Activated CD4-positive, alpha-beta T cell treated with anti-CD3 and anti-CD28 coated beads for 24 hours (primary cell): ENCODE measurements at places on chromosomes 4 and X.
A peak's percentile ranks its signal among the peaks of the same experiment; 100 is the strongest.

- DNase-seq = no peak
These were observed 149.5 kb downstream of the CCNG2 start for GRCh38 chr4:77306496-77306895.

- DNase-seq = no peak
These were observed 44.3 kb upstream of the PPP2R3B start for GRCh38 chrX:431056-431455.

GRCh38 chr4:102449751-102450352 lies 51.3 kb upstream of the NFKB1 start:
- peak; percentile 5 for DNase-seq

- no peak for DNase-seq
These were observed 53.2 kb upstream of the ABCG2 start for GRCh38 chr4:88211473-88212252.

GRCh38 chr4:118033148-118034052 lies 886 bp upstream of the NDST3 start:
- DNase-seq = no peak

DNA sequence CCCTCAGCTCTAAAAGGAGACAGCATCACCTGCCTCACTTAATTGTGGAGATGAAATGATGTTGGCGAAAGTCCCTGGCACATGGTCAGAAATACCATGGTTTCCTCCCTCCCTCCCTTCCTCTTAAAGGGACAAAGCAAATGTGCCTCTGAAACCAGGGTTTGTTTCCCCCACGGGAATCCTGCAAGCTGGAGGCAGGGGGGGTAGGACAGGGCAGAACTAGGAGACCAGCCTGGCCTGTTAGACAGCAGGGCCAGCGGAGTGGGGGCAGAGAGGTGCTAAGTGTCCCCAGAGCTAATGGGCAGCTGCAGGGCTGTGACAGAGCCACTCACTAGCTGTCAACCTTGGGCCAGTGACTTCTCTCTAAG lies 5.7 kb downstream of the RTL5 start:
- no peak for DNase-seq

GRCh38 chr4:83865417-83866150 lies 329.7 kb downstream of the GPAT3 start:
- DNase-seq = no peak

DNA sequence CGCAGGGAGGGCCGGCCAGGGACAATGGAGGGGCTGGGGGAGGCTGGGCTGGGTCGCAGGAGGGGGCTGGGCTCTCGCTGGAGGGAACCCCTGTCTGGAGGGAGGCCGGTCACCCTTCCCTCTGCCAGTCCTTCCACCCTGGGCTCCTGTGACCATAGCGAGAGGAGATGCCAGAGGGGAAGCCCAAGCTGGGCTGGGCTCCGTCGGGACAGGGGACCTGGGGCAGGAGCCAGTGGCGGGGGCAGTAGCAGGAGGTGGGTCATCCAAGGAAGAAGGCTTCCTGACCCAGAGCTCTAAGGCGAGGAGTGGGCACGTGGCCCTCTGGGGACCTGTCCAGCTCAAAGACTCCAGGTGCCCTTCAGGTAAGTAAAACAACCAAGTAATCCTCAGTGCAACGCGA lies 16.9 kb downstream of the CTAG1B start:
- no peak for DNase-seq

GRCh38 chr4:37609626-37610025 lies 76.5 kb downstream of the RELL1 start:
- DNase-seq = no peak

GRCh38 chrX:154478728-154479622 lies at the start of gene LAGE3:
Gene LAGE3 (minus strand): TSS chrX:154479281. CDS start chrX:154478915, 366 bp downstream.
- peak; percentile 91 for DNase-seq

DNA sequence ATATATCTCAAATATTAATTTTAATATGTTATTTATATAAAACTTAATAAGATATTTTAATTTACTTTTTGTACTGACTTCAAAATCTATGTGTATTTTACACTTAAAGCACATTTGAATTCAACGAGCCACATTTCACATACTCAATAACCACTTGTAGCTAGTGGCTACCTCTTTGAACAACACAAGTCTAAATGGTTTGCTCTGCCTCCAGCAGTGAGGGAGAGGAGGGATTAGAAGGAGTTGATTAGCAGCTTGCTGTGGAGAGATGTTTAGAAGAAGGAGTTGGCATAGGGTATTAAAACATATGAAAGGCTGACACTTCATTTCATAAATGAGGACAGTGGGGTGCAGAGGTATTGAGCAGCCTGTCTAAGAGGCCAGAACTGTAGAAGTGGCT lies 124.0 kb downstream of the ARHGAP24 start:
- no peak for DNase-seq

GRCh38 chrX:7220121-7220520 lies 72.2 kb upstream of the PUDP start:
- no peak for DNase-seq

DNA sequence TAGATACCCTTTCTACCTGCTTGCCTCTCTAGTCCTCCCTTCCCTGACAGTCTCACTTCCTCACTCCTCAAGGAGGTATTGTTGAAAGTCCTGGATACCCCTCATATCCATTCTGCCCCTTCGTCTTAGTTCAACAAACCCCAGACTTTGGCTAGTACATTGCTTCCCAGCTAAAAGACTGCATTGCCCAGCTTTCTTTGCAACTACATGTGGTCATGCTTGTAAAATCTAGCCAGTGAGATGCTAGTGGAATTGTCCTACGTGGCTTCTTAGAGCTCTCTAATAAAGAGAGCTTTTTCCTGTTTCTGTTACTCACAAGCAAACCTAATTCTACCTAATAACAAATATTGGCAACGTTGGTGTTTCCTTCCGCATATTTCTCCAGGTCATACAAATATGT lies 237.9 kb upstream of the PSAPL1 start:
- no peak for DNase-seq

DNA sequence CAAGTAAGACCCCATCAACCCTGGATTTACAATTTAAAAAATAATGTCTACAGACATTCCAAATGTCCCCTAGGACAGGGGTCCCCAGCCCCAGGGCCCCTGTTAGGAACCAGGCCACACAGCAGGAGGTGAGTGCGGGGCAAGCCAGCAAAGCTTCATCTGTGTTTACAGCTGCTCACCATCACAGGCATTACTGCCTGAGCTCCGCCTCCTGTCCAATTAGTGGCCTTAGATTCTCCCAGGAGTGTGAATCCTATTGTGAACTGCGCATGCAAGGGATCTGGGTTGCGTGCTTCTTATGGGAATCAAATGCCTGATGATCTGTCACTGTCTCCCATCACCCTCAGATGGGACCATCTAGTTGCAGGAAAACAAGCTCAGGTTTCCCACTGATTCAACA lies 146.1 kb downstream of the ATP10D start:
- DNase-seq = no peak

DNA sequence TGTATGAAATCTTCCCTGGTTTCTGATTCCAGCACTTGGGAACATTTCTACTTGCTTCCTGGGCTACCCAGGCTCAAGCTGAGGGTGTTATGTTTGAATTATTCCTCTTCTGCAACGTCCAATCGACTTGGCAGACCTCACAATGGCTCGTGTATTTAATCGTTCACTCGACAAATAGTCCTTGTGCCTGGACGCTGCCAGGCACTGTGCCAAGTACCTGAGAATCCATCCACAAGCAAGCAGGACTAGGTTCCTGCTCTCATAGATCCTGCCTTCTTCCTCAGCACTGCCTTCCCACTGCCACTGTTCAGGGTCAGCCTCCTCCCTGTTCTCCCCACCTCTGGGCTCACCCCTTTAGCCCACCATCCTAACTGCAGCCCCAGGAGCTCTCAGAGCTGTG lies 113.3 kb downstream of the EFNB1 start:
- DNase-seq = no peak

DNA sequence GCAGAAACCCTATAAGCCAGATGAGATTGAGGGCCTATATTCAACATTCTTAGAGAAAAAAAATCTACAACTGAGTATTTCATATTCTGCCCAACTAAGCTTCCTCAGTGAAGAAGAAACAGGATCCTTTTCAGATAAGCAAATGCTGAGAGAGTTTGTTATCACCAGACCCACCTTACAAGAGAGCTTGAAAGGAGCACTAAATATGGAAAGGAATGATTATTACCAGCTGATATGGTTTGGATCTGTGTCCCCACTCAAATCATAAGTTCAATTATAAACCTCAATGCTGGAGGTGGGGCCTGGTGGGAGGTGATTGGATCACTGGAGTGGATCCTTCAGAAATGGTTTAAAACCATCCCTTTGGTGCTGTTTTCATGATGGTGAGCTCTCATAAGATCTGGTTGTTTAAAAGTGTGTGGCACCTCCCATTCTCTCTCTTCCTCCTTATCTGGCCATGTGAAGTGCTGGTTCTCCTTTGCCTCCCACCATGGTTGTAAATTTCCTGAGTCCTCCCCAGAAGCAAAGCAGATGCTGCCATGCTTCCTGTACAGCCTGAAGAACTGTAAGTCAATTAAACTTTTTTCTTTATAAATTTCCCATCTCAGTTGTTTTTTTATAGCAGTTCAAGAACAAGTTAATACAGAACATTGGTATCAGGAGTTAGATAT lies 144.2 kb downstream of the MSN start:
- no peak for DNase-seq

GRCh38 chr4:172152284-172152683 lies 339.1 kb downstream of the GALNTL6 start:
- no peak for DNase-seq

DNA sequence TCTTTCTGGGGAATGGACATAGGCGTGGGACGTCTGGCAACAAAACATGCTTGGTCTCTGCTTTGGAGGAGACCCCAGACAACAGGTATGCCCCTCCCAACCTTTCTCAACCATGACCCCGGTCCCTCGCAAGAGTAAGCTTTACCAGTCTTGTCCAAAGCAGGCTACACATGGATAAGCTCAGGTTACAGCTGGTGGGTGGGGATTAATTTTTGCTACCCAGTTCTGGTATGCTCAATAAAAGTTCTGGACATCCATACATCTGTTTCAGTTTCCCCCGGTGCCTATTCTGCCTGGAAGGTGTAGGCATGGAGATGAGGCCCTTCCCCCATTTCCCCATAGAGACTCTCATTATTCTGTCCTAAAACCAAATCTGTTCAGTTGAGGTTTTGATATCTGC lies 54.5 kb upstream of the NOCT start:
- no peak for DNase-seq

DNA sequence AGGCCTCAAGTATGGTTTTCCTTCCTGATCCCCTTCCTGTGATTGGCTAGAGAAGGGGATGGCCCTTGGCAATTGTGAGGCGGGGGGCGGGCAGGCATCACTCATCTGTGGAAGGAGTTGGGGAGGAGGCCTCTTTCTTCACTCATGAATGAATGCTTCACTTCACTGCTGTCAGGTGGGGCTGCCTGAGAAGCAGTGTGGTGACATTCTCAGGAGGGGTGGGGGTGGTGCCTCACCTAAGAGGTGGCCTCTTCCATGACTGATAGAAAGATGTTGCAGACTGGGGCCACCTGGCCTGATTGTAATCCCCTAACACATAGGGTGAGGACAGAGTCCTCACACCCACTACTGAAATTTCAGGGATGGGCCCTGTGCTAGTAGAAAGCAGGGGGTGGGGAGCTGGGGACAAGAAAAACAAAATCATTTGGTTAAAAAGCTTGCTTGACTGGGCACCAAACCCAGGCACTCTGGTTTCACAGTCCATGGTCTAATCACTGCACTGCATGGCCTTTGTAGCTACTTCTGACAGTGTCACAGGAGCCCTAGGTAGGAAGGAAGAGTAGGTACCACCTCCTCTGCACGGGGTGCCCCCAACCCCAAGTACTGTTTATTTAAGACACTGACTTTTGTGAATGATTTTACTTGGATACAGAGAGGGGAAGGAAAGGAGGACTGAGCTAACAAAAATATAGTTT lies 5.6 kb upstream of the HOPX start:
- no peak for DNase-seq

DNA sequence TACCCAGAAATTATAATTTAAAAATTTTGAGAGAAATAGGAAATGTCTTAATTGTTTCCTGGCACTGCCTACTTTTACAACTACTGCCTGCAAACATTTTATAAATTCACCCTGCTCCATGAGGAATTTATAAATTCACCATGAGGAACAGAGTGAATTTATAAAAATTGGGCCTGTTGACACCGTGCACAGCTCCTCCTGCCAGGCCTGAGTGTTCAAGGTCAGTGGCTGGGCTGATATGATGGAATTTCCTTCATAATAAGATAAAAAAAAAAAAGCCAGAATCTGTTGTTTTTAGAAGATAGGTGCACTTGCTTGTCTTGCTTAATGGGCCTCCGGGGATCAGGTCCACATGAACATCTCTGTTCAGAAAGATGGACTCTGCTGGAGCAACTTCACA lies 151.7 kb upstream of the RASGEF1B start:
- DNase-seq = no peak

DNA sequence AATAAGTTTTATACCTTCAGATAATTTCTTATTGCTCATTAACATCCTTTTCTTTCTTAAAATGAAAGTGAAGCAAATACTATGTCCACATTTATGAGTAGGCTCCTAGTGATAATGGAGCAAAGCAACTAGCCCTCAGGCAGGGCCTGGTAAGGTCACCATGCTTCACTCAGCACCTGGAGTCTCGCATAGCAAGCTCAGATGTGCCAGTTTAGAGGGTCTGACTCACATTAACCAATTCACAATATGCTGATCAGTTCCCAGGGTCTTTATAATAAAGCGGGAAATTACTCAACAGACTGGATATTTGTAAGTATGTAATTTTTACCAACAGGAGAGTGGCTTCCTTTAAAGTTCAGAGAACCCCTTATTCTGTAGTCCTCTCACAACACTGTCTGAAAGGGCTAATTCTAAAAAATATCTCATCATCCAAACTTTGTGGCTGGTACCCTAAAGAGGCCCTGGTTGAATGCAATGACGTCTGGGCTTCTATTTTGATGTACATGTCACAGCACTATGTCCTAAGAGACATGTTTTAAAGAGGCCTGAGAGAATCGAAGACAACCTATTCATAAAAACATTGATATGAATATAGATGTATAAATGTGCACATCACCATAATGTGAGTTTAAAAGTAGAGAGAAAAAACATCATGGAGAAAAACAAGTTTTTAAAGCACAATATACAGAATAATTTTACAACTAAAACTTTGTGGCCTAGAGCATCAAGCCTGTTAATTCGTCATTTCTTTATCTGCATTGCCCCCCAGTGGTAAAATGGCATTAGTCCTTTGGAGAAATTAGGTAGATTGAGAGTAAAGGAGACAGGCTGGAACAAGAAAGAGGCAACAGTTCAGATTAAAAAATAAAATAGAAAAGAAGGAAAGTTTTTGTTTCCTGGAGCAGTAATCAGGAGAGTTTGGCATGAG lies 44.3 kb downstream of the IL21 start:
- no peak for DNase-seq

DNA sequence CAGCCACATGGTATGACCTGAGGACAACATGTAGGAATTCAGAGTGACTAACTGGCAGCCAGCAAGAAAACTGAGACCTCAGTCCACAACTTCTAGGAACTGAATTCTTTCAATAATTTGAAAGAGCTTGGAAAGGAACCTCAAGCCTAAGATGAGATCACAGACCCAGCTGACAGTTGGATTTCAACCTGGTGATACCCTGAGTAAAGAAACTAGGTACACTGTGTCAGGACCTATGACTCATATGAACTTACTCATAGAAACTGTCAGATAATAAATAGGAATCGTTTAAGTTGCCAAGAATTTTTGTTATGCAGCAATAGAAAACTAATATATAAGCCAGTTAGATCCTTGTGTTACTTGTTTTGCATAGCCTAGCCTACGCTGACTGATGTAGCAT lies 102.4 kb upstream of the DCAF12L1 start:
- DNase-seq = no peak

GRCh38 chr4:3313556-3314228 lies 20.9 kb downstream of the RGS12 start:
- DNase-seq = no peak

- DNase-seq = no peak
These were observed 13.9 kb upstream of the RHOH start for GRCh38 chr4:40182954-40183353.

GRCh38 chrX:74426071-74426470 lies 4.8 kb downstream of the SLC16A2 start:
- DNase-seq = no peak
